ENCODE measurements at places on chromosomes 4 and X.

- H3K27ac ChIP-seq = no peak overlapping the region
- no peaks in the 10 kb centered on the region for H3K27me3 ChIP-seq
- H3K4me1 ChIP-seq = no peaks in the 10 kb centered on the region
- H3K36me3 ChIP-seq = no peaks in the 10 kb centered on the region
- DNase-seq = no peak
- no peak overlapping the region for H3K4me3 ChIP-seq
Measured at GRCh38 chr4:170589597-170590191, 499.9 kb upstream of the AADAT start.

GRCh38 chrX:77622233-77622632 is 163.8 kb downstream of the ATRX start:
- H3K27ac ChIP-seq = peak overlapping the region; percentile 6
- H3K4me3 ChIP-seq = no peak overlapping the region
- H3K36me3 ChIP-seq = no peaks in the 10 kb centered on the region
- no peak for DNase-seq
- no peaks in the 10 kb centered on the region for H3K27me3 ChIP-seq
- peaks cover 4% of the 10 kb centered on the region for H3K4me1 ChIP-seq

GRCh38 chr4:115117651-115118050 is 4.2 kb upstream of the NDST4 start:
- H3K4me3 ChIP-seq = no peak overlapping the region
- no peaks in the 10 kb centered on the region for H3K36me3 ChIP-seq
- no peak overlapping the region for H3K27ac ChIP-seq
- no peaks in the 10 kb centered on the region for H3K27me3 ChIP-seq
- no peak for DNase-seq
- H3K4me1 ChIP-seq = no peaks in the 10 kb centered on the region

GRCh38 chr4:44660396-44660795 is 9.0 kb upstream of the YIPF7 start:
- H3K4me1 ChIP-seq = no peaks in the 10 kb centered on the region
- no peak overlapping the region for H3K27ac ChIP-seq
- no peaks in the 10 kb centered on the region for H3K36me3 ChIP-seq
- no peaks in the 10 kb centered on the region for H3K27me3 ChIP-seq
- no peak for DNase-seq

GRCh38 chrX:19842542-19842941 is 44.9 kb downstream of the SH3KBP1 start:
- no peaks in the 10 kb centered on the region for H3K4me1 ChIP-seq
- H3K36me3 ChIP-seq = no peaks in the 10 kb centered on the region
- no peak for DNase-seq
- H3K4me3 ChIP-seq = no peak overlapping the region
- no peaks in the 10 kb centered on the region for H3K27me3 ChIP-seq

DNA sequence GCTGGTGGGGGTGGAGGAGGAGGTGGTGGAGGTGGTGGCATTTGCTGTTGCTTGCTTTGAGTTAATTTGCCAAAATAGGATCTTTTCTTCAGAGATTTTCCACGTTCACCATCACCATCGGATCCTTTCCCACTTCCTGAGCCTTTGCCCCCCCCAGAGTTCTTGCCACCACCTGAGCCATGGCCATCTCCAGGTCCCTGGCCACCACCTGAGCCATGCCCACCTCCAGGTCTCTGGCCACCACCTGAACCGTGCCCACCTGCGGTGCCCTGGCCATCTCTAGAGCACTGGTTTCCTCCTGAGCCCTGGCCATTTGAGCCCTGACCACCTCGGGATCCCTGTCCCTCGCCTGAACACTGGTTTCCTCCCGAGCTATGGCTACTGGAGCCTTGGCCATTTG is 1.9 kb downstream of the IRS4 start:
- no peak for DNase-seq
- peaks cover 85% of the 10 kb centered on the region for H3K27me3 ChIP-seq
- H3K36me3 ChIP-seq = no peaks in the 10 kb centered on the region

GRCh38 chr4:25351777-25352416 is 25.2 kb upstream of the ANAPC4 start:
- no peaks in the 10 kb centered on the region for H3K4me1 ChIP-seq
- H3K27ac ChIP-seq = no peak overlapping the region
- no peaks in the 10 kb centered on the region for H3K27me3 ChIP-seq
- H3K4me3 ChIP-seq = no peak overlapping the region

DNA sequence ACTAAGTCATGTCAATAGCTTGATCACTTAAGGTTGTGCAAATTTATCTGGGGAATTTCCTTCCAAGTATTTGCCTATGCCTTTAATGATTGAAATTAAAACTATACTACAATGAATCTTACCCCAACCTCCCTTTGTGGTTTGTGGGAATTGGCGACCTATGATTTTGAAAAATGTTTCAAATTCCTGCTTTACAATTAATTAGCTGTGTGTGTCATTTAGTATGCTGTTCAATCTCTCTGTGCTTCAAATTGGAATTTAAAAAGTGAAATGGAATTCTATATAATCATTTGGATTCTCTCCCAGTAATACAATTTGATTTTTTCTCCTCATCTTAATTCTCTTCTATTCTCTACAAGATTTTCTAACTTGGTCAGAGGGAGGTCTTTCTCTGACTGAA is 2319.5 kb downstream of the ARAP2 start:
- H3K36me3 ChIP-seq = no peaks in the 10 kb centered on the region
- H3K4me3 ChIP-seq = no peak overlapping the region
- H3K27ac ChIP-seq = no peak overlapping the region
- no peaks in the 10 kb centered on the region for H3K4me1 ChIP-seq
- no peak for DNase-seq
- H3K27me3 ChIP-seq = no peaks in the 10 kb centered on the region

- no peaks in the 10 kb centered on the region for H3K36me3 ChIP-seq
- peaks cover 8% of the 10 kb centered on the region for H3K4me1 ChIP-seq
- H3K27me3 ChIP-seq = no peaks in the 10 kb centered on the region
- peak overlapping the region; percentile 71 for H3K27ac ChIP-seq
Measured at GRCh38 chrX:110082161-110082560, 79.2 kb downstream of the TMEM164 start.

DNA sequence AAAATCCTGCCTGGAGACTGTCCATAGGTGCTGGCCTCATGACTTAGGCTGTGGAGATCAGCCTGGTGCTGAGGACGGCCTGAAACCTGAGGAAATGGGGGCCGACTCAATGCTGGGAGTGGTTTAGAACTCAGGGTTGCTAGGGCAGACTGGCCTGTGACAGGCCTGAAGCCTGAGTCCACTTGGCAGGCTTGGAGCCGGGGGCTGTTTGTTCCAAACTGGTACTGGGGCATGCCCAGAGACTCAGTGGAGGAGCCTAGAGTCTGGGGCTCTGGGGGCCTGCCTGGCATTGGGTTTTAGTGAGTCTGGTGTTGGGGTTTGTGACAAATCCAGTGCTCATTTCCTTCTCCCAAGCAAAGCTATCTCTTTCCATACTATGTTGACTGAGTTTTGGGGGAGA is 489.7 kb upstream of the CNKSR2 start:
- H3K4me1 ChIP-seq = no peaks in the 10 kb centered on the region
- no peaks in the 10 kb centered on the region for H3K27me3 ChIP-seq
- no peaks in the 10 kb centered on the region for H3K36me3 ChIP-seq
- no peak for DNase-seq

DNA sequence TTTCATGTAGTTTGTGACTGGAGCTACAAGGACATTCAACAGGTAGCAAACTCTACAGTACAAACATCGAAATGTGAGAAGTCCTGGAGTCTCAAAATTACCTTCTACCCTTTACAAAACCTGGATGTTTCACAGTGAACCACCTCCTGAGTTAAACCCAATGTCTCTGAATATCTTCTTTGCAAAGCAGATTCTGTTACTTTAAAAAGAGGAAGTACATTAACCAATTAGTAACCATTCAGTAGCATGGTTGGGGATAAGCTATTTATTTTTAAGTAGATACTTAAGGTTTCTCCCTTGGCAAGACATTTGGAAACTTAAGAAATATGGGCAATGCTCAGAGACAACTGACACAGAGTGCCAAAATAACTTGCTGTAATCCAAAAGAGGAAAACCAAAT is 371.9 kb upstream of the NWD2 start:
- H3K4me1 ChIP-seq = no peaks in the 10 kb centered on the region
- no peaks in the 10 kb centered on the region for H3K36me3 ChIP-seq
- H3K27me3 ChIP-seq = no peaks in the 10 kb centered on the region
- no peak overlapping the region for H3K4me3 ChIP-seq
- no peak for DNase-seq

GRCh38 chr4:83981156-83981555 is 445.2 kb downstream of the GPAT3 start:
- H3K4me1 ChIP-seq = no peaks in the 10 kb centered on the region
- no peak for DNase-seq
- H3K27me3 ChIP-seq = no peaks in the 10 kb centered on the region
- no peak overlapping the region for H3K4me3 ChIP-seq
- no peak overlapping the region for H3K27ac ChIP-seq

GRCh38 chr4:4481399-4481994 is 60.4 kb downstream of the STX18 start:
- no peaks in the 10 kb centered on the region for H3K36me3 ChIP-seq
- H3K27ac ChIP-seq = peak overlapping the region; percentile 63
- no peaks in the 10 kb centered on the region for H3K27me3 ChIP-seq
- DNase-seq = no peak

- H3K36me3 ChIP-seq = no peaks in the 10 kb centered on the region
- H3K4me1 ChIP-seq = no peaks in the 10 kb centered on the region
- H3K27ac ChIP-seq = no peak overlapping the region
- H3K27me3 ChIP-seq = no peaks in the 10 kb centered on the region
- no peak for DNase-seq
Measured at GRCh38 chr4:95188701-95189370, 359.9 kb downstream of the UNC5C start.

DNA sequence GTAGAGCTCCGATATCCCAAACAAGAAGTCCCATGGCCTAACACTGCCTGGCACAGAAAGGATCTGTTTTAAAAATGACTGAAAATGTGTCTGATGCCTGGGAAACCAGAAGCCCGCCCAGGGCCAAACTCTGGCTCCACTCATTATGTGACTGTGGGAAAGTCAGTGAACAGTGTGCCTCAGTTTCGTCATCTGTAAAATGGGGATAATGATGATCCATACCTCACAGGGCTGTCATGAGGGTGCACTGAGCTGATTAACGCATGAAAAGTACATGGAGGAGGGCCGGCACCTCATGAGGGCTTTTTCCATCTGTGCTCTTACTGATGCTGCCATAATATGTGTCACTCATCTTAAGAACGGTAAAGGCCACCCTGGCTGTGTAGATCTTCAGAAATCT is 5.1 kb downstream of the SLC2A9 start:
- H3K36me3 ChIP-seq = no peaks in the 10 kb centered on the region
- no peaks in the 10 kb centered on the region for H3K27me3 ChIP-seq

GRCh38 chr4:14879683-14880082 is 122.6 kb upstream of the CPEB2 start:
- no peak overlapping the region for H3K27ac ChIP-seq
- H3K27me3 ChIP-seq = no peaks in the 10 kb centered on the region
- DNase-seq = no peak
- no peaks in the 10 kb centered on the region for H3K36me3 ChIP-seq
- no peaks in the 10 kb centered on the region for H3K4me1 ChIP-seq
- no peak overlapping the region for H3K4me3 ChIP-seq

DNA sequence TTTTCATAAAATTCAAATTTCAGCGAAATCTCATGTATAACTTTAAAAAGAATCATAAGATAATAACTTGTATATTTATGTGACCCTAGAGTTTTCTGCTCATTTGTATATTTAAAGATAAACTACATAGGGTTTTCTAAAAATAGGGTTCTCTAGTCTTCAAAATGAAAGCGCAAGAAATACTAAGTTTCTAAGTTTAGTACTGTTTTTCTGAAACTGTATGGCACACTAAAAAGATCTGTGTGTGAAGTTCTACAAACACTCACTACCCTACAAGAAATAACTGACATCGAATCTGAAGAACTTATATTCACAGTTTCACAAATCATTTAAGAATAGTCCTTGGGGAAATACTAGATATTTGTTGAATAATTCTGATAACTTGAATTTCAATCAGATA is 38.7 kb upstream of the NDST4 start:
- no peak overlapping the region for H3K4me3 ChIP-seq
- no peaks in the 10 kb centered on the region for H3K36me3 ChIP-seq
- H3K4me1 ChIP-seq = no peaks in the 10 kb centered on the region

GRCh38 chr4:17688011-17688441 is 73.6 kb downstream of the MED28 start:
- no peak overlapping the region for H3K27ac ChIP-seq
- H3K4me3 ChIP-seq = no peak overlapping the region
- no peaks in the 10 kb centered on the region for H3K4me1 ChIP-seq
- no peaks in the 10 kb centered on the region for H3K36me3 ChIP-seq
- DNase-seq = no peak

- DNase-seq = no peak
- no peaks in the 10 kb centered on the region for H3K4me1 ChIP-seq
- H3K36me3 ChIP-seq = no peaks in the 10 kb centered on the region
- peaks cover 7% of the 10 kb centered on the region for H3K27me3 ChIP-seq
- no peak overlapping the region for H3K4me3 ChIP-seq
Measured at GRCh38 chr4:1459722-1460511, 53.7 kb upstream of the NKX1-1 start.

- H3K4me1 ChIP-seq = no peaks in the 10 kb centered on the region
- H3K36me3 ChIP-seq = no peaks in the 10 kb centered on the region
- no peak overlapping the region for H3K4me3 ChIP-seq
- H3K27me3 ChIP-seq = no peaks in the 10 kb centered on the region
- no peak overlapping the region for H3K27ac ChIP-seq
- DNase-seq = no peak
Measured at GRCh38 chr4:75172551-75172950, 239.6 kb downstream of the PARM1 start.

DNA sequence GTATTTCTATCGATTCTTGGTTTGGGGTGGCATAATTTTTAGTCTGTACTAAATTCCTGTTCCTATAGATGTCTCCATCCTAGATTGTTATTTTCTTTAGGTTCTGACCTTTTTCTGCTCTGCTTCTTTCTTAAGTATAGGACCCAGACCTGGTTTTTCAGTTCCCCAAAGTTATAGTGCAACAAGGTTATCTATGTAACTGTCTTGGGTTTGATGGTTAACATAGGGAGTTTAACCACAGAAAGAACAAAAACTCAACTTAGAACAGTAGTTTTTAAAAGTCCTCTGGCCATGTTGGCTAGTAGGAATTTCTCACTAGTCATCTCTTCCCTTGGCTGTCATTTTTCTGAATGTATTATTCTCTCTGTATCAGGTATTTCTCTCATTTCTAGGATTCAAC is 38.8 kb upstream of the MAD2L1 start:
- H3K27ac ChIP-seq = no peak overlapping the region
- H3K4me1 ChIP-seq = no peaks in the 10 kb centered on the region
- DNase-seq = no peak
- no peaks in the 10 kb centered on the region for H3K36me3 ChIP-seq
- H3K4me3 ChIP-seq = no peak overlapping the region
